WTC11 (cell line): ENCODE measurements at places on chromosomes 11 and 22. TPM values are rescaled to one million over a fixed set of nuclear protein-coding genes. Genes with fewer than 3 reads are reported as not detected.

DNA sequence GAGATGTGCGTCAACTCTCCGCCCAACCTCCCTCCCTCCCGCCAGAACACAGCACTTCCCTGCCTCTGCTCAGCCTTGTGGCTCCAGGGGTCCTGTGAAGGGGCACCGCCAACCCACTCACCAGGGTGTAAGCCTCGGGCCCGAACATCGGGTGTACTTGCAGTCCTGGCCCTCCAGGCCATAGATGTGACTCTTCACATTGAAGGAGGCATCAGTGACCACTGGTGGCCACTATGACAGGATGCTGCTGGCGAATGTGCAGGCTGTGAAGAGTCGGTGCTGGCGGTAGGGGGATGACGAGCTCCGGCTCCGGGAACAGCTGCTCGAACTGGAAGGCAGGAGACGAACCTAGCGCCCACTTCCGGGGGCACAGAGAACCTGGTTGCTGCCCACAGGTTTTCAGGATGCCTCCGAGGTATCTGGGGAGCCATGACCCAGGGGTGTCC lies 97.4 kb downstream of the MED15 start:
- no peak for DNase-seq

DNA sequence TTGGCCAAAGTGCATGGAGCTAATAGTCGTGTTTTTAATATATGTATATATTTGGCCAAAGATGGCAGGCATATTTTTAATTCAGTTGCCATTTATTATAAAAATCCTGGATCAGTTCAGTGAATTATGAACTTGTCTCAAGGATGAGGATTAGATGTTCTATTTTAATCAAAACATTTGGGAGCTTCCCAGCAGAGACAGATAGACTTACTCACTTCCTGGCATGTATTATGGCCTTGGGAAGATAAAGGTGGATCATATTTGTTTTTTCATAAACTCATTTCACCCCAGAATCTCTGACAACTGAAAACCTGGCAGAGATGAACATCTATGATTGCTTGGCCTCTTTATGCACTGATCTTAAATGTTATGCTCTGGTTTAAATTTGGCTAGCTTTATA lies 148.8 kb downstream of the NCAM1 start:
- no peak for DNase-seq

DNA sequence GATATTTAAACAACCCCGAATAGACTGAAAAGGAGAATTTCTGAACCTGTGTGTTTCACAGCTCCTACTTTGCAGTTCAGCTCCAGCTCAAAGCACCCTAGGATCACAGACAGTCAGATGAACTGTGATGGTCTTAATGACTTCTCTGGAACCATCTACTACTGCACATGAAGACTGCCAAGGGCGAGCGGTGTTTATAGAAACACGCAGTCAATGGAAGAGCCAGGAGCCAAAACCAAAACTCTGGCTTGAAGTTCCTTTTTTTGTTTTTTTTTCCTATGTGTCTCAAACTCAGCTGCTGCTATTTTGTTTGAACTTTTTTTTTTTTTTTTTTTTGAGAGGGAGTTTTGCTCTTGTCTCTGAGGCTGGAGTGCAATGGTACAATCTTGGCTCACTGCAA lies 382.6 kb upstream of the SYN3 start:
- no peak for DNase-seq

GRCh38 chr11:471468-472145 lies 21.5 kb downstream of the PTDSS2 start:
- DNase-seq: no peak

- no peak for DNase-seq
Measured at GRCh38 chr11:42239188-42239587, 779.7 kb upstream of the LRRC4C start.

DNA sequence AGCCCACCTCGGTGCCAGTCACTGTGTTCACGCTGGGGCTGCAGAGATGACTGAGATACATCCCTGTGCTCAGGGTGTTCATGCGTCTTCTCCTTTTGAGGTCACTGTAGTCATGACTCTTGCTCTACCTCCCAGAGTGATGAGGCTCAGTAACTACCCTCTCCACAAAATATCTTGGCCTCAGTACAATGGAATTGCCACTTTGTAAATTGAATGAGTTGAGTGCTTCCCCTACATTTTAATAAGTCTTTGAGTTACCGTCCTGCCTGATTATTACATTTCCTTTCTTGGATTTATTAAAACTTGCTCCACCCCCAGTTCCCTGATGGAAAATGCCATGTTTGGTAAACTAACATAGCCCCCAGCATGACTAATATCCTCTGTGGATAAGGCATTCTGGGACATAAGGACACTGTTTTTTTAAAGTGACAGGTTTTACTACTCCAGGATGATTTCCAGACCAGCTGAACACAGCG lies 15.9 kb downstream of the PRSS23 start:
- DNase-seq: no peak

- no peak for DNase-seq
Measured at GRCh38 chr22:21044931-21045584, 688 bp upstream of the LRRC74B start.

DNA sequence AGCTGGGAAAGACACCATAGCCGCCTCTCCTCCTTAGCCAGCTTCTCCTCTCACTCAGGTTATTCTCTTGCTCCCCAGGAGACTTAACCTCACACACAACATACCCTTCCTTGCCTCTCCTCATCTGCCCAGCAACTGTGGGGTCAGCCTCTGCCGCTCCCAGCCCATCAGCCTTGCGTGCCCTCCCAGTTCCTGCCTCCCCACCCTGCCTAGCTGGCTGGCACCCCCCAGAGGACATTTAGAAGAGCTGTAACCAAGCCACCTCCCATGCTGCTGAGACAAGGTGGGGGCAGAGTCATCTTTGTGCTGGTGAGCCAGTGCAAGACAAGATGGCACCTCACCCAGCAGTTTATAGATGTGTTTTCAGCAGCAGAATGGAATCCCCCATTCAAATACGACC lies 38.2 kb downstream of the TOM1 start:
- DNase-seq: no peak

- no peak for DNase-seq
Measured at GRCh38 chr22:43085658-43086606, 3.3 kb downstream of the TTLL1 start.

DNA sequence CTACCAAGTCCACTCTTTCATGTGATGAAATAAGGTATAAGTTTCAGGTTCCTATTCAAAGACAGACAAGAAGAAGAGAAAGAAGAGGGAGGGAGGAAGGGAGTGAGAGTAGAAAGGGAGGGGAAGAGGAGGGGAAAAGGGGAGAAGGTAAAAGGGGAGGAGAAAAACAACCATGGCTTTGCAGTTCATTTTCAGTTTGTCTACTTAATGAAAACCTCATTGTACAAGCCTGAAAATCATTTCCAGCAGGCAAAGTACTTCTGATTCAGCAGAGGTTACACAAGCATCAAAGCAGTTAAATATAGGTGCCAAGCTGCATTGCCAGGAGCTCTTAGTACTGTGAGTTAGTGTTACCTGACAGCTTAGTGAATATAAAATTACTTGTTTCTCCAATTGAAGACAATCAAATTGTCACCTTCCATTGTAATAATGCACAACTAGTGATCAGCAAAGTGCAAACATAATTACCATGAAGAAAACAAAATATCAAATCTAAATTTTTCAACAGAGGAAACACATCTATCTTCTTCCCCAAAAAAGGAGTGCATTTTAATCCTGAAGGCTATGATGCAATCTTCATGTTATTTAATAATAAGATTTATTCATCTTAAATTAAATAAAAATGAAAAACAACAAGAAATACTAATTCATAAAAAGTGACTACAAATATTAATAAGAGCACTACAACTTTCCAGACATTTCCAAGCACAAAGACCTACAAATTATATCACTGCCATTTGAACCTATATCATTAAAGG lies 8.2 kb downstream of the SOX6 start:
- DNase-seq: no peak

DNA sequence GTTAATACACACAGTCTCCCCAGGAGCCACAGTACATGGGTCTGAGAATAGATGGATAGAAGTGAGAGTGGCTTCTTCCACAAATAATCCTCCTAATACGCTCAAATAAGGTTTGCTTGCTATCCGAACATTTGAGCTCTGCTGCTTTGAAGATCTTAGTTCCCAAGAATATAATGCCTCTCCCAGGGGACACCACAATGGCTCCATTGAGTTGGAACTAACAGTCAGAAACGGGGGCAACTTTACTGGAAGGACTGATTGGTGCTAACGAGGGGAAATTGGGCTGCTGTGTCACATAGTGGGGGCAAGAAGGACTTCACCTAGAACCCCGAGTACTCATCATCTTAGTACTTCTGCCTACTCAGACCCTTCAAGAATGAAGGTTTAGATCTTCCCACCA lies 66.2 kb downstream of the IGLL5 start:
- no peak for DNase-seq

DNA sequence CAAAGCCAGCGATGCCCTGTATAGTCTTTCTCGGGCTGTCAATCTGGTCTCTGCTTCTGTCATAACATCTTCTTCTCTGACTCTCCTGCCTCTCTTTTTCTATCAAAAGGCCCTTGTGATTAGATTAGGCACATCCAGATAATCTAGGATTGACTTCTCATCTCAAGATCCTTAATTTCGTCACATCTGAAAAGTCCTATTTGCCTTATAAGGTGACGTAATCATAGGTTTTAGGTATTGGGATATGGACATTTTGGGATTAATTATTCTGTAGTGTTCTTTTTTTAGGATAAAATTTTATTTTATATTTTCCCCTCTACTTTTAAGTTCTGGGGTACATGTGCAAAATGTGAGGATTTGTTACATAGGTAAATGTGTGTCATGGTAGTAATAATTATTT lies 480.8 kb upstream of the CCDC90B start:
- DNase-seq: no peak

DNA sequence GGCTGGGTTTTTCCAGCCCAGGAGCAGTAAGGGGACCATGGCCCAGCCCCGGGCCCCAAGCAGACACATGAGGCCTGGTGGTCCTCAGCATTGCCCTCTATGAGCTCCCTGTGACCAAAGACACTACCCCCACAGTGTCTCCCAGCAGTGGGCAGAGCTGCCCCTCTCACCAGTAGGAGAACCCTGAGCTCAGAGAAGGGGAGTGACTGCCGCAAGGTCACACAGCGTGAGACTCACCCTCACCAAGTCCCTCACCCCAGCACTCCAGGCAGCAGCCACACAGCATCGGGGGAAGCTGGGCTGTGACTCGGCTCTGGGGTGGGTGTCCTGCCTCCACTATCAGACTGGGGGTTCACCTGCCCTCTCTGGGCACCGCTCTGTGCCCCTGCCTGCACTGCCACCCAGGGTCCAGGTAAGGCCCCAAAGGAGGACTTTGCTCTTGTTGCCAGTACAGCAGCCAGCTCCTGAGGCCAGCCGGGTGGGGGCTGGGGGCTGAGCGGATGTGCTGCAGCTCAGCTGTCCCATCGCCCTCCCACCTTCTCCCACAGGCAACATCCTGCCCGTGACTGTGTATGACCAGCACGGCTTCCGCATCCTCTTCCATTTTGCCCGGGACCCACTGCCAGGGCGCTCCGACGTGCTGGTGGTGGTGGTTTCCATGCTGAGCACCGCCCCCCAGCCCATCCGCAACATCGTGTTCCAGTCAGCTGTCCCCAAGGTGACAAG lies 7.9 kb upstream of the SH3BP1 start:
- no peak for DNase-seq

DNA sequence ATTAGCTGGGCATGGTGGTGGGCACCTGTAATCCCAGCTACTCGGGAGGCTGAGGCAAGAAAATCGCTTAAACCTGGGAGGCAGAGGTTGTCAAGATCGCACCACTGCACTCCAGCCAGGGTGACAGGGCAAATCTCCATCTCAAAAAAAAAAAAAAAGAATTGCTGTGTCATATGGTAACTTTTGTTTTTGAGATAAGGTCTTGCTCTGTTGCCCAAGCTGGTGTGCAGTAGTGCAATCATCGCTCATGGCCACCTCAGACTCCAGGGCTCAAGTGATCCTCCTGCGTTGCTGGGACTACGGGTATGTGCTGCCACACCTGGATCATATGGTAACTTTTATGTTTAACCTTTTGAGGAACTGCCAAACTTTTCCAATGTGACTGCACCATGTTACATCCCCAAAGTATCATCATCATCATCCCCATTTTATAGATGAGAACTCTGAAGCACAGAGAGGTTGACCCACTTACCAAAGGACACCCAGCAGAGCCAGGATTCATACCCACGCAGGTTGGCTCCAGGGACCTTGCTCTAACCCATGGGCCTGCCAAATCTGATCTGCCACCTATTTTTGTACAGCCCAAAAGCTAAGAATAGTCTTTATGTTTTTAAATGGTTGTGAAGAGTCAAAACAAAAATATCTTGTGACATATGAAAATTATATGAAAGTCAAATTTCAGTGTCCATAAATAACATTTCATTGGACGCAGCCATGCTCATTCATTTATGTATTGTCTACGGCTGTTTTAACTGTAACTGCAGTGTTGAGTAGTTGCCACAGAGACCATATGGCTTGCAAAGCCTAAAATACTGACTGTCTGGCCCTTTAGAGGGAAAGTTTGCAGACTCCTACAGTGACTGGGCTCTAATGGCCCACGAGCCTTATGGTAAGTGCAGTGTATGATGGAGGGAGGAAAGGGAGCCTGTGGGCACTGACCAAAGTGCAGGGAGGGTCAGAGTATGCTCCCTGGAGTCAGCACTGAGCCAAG lies 45.3 kb downstream of the GDPD5 start:
- DNase-seq: no peak

- DNase-seq: no peak
Measured at GRCh38 chr11:129075757-129076156, 116.4 kb downstream of the ARHGAP32 start.

DNA sequence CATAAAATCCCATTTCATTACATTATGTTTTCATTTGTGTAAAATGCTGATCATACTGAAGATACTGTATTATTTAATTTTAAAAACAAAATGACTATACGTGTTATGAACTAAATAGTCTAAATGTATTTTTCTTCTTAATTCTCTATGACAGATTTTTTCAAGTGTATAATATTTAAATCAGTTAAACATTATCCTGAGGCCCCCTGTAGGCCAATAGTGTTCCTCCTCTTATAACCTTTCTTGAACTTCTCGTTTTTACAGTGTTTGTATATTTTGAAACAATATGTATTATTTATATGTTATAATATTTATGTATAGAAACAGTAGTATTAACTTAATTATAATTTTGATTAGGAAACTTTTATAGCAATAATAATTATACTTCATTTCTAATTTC lies 151.1 kb upstream of the CHORDC1 start:
- DNase-seq: no peak

The GP1BB gene
- 1.4 to 4.3 TPM (median 3.3 TPM) in 3 replicates for total RNA-seq

The OR5P2 gene
- not detected in 3 replicates for total RNA-seq

The KRTAP5-2 gene
- total RNA-seq: not detected in 3 replicates

The LAYN gene
- 3.0 to 3.7 TPM (median 3.6 TPM) in 3 replicates for total RNA-seq

The SF3B2 gene
- 235 to 295 TPM (median 251 TPM) in 3 replicates for total RNA-seq

The LRRN4CL gene
- 0.16 to 0.39 TPM (median 0.23 TPM) in 3 replicates for total RNA-seq

The NAALADL1 gene
- 4.5 to 6.1 TPM (median 5.9 TPM) in 3 replicates for total RNA-seq
